ENCODE measurements at places on chromosomes 11 and 22. TPM values are rescaled to one million over a fixed set of nuclear protein-coding genes. Genes with fewer than 3 reads are reported as not detected.

DNA sequence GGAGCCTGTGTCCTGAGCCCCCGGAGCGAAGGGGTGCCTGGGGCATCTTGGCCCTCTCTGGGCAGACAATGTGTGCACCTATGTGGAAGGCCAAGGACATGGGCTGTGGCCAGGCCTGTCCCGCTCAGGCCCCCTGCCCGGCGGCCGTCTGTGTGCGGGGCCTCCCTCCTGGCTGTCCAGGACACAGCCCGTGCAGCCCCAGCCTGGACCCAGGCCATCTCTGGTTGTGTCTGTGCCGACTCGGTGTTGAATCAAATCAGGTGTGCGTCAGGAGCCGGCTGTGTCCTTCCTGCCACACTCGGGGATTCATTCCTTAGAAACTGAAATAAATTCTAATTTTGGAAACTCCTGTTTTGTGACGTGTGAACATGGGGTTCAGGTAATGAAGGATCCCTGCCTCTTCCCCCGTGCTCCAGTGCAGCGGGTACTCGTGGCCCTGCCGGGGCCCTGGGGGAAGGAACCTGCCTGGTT is 1.5 kb upstream of the SELENOO start:
- DNase-seq: no peak

Gene ELMOD1
- not detected for total RNA-seq

Gene VSIG10L2
- not detected for total RNA-seq

Gene MPEG1
- total RNA-seq: 0.62 TPM

DNA sequence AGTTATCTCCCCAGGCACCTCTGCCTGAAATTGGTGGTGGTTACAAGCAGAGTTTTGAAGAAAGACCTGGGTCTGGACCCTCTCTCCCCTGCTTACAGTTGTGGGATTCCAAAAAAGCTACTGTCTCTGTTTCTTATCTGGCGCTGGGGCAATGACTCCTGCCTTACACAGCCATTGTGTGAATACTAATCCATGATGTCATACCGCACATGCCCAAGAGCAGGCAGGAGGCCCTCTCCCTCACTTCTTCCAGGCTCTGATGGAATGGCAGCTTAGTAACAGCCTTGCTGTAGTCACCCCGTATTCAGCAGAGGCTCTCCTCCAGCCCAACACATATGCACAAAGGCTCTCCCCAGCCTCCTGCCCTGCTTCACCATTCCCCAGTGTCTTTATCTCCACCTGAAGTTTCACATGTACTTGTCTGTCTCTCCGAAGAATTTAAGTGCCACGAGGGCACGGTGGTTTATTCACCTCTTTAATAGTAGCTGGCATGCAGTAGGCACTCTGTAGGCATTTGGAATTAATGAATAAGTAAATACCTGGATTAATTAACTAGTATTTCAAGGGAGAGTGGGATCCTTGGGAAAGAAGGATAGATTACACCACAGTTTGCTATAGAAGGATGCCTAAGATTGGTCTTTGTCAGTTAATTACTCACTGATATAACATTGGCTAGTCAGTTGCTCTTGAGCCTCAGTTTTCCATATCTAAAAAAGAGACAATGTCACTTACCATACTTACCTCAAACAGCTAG is 165.6 kb downstream of the ETS1 start:
- DNase-seq: no peak

DNA sequence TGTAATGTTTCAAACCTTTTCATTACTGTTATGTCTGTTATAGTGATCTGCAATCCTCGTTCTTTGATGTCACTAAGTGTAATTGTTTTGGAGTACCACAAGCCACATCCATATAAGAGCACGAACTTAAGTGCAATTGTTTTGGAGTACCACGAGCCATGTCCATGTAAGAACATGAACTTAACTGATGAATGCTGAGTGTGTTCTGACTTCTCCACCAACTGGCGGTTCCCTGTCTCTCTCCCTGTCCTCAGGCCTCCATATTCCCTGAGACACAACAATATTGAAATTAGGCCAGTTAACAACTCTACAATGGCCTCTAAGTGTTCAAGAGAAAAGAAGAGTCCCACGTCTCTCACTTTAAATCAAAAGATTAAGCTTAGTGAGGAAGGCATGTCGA is 23.5 kb downstream of the TESMIN start:
- DNase-seq: no peak

Gene KCNQ1
- 9.6 TPM for total RNA-seq

GRCh38 chr22:31272522-31273446 is 19.5 kb downstream of the PIK3IP1 start:
- peak; percentile 39 for DNase-seq

DNA sequence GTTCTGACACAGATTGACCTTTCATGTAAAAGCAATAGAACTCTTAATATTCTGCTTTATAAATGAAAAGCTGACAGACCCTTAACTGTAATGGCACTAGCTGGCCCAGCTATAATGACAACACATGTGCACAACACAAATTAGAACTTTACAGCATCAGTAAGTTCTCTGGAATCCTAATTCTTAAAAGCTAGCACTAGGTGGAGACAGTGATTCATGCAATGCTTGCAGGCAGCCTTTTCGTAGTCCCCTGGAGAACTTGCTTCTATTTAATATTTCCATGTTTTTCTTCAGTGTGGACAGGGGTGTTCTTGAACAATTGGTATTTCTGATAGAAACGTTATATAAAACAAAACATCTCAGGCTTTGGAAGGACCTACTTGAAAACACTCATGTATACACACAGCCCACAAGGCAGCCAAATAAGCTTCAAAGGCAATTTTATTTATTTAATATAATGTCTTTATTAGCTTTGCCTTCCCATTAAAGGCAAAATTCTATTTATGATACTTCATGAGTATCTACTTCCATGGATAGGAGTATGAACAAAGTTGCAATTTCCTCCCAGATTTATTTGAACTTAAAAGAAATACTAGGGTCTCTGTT is 374.3 kb upstream of the MPPED2 start:
- no peak for DNase-seq

Gene NRGN
- total RNA-seq: 7.8 TPM

DNA sequence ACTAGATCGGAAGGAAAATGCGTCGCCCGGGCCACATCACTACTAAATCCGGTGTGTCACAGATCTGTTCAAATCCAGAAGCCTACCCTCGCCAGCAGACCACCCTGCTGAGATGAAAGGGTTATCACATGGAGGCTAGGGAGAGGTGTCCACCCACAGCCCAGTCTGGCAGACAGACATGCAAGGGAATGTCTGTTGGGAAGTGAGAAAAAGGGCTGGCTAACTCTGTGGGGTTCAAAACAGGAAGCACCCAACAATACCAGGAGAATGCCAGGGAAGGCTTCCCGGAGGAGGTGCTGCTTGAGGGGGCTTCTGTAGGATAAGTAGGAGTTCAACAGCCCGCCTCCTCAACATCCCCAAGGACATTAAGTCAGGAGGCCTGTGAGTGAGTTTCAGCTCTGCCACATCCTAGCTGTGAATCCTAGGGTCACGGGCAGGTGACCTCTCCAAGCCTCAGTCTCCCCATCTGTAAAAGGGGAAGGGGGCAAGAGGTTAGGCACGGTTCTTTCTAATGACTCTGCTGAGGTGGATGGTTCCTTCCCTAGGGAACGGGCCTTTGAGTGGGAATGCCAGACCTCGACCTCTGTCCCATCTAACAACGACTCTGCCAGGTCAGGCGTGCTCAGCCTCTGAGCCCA is 1.1 kb downstream of the TPST2 start:
- DNase-seq: peak; percentile 29

GRCh38 chr22:29470159-29470855 is 9.7 kb upstream of the NEFH start:
- DNase-seq: peak; percentile 76

DNA sequence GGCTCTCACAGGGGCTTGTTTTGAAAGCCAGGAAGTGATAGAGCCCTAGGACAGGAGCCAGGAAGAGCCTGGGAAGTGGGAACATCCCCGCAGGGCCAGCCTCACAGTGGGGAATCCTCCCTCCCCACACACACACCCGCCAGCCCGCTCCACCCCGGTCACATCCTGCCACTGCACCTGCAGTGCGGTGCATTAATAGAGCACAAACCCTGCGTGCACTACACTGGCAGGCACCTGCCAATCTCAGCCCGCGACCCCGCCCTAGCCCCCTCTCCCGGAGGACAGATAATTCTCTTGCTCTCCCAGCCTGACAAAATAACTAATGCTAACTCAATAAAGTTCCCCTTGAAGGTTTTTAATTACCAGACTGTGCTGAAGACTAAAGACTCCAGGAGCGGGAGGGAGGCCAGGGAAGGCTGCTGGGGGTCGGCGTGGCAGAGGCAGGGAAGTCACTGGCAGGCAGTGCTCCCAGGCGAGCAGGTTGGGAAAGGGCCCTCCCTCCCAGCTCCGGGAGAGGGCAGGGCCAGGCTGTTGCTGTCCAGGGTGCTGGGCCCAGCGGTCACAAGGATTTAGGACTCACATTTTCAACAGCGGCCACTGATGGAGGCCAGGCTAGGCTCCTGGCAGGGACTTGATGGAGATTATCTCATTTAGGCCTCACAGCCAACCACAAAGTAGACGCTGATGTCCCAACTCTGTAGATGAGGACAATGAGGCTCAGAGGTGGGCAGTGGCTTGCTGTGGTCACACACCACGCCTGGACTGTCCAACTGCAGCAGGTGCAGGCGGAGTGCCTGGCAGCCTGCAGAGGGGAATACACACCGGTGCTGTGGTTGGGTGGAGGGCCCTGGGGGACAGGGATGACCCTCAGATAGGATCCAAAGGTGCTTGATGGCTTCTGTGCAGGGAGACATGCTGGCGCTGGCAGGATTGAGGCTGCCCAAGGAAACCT is 23.9 kb upstream of the TCF20 start:
- no peak for DNase-seq

Gene RFPL2
- total RNA-seq: not detected

DNA sequence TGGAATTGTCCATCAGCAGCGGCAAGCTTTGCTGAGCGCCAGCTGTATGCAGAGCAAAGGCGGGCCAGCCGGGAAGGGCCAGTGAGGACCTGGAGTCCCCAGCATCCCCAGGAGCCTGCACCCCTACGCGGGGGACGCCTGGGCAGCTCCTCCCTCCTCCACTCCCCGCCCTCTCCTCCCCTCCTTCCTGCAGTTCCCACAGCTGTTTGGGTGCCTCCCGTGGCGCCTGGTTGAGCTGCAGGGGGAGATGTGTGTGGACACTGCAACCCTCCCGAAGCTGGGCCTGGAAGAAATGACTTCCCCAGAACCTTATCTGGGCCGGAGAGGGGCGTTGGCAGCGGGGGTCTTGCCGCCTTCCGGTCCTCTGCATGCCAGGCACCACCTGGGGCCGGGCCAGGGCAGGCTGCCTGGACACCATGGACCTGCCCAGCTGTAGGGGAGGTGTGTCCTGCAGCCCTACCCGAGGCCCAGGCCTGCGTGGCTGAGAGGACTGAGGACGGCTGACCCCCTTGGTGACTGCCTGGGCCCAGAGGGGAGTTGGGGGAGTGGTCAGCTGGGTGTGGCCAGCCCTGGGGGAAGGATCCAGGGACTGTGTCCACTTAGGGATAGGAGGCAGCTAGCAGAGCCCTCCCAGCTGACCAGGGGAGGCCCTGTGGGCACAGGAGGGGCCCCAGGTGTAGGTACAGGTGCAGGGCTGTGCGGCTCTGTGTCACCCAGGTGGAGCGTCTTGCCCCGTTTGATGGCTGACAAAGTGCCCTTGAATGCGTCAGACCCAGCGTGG is 16.8 kb upstream of the MUC6 start:
- DNase-seq: no peak

Gene SLC6A5
- total RNA-seq: not detected

Gene ELF5
- not detected for total RNA-seq

GRCh38 chr11:92670308-92670890 is 299.1 kb upstream of the MTNR1B start:
- DNase-seq: no peak

- no peak for DNase-seq
These were observed 49.6 kb upstream of the NECTIN1 start for GRCh38 chr11:119778391-119779194.

DNA sequence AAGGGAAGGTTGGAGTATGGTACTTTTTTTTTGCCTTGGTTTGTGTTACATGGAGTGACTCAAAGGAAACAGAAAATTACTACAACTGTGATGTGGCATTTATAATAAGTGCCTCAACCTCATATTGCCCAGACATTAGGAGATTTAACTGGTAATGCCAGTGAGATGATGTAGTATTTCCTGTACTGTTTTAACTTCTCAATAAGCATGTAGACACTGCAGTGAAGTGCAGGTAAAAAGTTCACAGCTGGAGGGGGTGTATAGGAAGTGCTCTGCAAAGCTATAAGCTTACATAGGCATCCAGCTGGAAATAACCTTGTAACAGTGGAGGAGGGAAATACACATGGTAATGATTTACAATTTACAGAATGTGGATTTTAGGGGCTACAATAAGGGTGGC is 138.2 kb upstream of the MTMR2 start:
- DNase-seq: peak; percentile 33

- DNase-seq: peak; percentile 8
These were observed 216.3 kb upstream of the SYN3 start for GRCh38 chr22:33274214-33275072.

DNA sequence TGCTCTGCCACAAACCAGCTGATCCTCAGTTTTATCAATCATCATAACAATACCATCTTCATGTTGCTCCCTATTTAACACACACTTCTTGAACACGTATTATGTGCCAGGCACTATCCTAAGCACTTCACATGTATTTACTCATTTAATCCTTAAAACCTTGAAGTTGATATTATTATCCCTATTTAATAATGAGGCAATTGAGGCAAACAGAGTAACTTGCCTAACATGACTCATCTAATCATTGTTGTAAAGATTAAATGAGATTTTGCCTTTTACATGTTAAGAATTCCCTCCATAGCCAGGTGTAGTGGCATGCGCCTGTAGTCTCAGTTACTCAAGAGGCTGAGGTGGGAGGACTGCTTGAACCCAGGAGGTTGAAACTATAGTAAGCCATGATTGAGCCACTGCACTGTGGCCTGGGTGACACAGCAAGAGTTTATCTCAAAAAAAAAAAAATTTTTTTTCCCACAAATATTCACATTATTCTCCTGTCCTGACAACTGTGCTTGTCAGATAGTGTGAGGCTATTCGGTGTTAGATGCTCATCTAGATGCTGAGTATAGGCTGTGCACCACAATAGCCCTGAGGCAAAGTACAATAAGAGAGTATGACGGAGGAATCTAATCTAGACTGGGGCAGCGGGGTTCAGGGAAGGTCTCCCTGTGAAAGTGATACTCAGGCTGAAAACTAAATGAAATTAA is 13.4 kb downstream of the CKAP5 start:
- DNase-seq: no peak

- no peak for DNase-seq
These were observed 42.2 kb downstream of the UBASH3B start for GRCh38 chr11:122697636-122698167.

Gene RIMBP3B
- 0.19 TPM for total RNA-seq

GRCh38 chr22:17271711-17272451 is 52.6 kb upstream of the ADA2 start:
- no peak for DNase-seq

Gene C11orf65
- total RNA-seq: 1.9 TPM

DNA sequence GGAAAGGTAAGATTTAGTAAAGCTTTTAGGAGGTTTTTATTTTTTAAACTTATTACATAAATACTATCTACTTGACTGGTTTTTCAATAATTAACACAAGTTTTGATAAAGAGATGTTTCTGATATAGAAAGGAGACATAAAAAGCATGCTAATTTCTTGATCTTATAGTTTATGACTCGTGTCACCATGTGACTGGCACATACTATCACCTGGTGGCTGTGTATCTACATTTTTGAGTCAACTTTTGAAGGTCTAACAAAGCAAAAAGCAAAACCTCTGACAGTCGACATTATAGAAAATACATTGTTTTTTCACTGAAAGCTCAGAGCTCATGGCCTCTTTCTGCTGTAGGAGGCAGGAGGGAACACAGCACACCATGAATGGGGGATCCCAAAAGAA is 810 bp downstream of the ACRV1 start:
- no peak for DNase-seq

Data from activated naive CD8-positive, alpha-beta T cell treated with anti-CD3 and anti-CD28 coated beads for 36 hours (primary cell).